Activated CD8-positive, alpha-beta memory T cell treated with anti-CD3 and anti-CD28 coated beads, Interleukin-2, amount 10 ng/mL, durations not matched to agents 7 days and 5 days (primary cell): ENCODE measurements at places on chromosomes 2 and 18. TPM values are rescaled to one million over a fixed set of nuclear protein-coding genes. Genes with fewer than 3 reads are reported as not detected.

GRCh38 chr2:43405829-43406228 lies 179.4 kb upstream of the ZFP36L2 start:
- no peak overlapping the region for H3K4me3 ChIP-seq
- no peaks in the 10 kb centered on the region for H3K36me3 ChIP-seq
- H3K4me1 ChIP-seq, result peaks cover 11% of the 10 kb centered on the region
- H3K27ac ChIP-seq, result no peak overlapping the region
- no peak for DNase-seq

GRCh38 chr2:61938511-61938910 lies 33.0 kb downstream of the COMMD1 start:
- DNase-seq, result no peak
- H3K36me3 ChIP-seq, result peaks cover 2% of the 10 kb centered on the region

DNA sequence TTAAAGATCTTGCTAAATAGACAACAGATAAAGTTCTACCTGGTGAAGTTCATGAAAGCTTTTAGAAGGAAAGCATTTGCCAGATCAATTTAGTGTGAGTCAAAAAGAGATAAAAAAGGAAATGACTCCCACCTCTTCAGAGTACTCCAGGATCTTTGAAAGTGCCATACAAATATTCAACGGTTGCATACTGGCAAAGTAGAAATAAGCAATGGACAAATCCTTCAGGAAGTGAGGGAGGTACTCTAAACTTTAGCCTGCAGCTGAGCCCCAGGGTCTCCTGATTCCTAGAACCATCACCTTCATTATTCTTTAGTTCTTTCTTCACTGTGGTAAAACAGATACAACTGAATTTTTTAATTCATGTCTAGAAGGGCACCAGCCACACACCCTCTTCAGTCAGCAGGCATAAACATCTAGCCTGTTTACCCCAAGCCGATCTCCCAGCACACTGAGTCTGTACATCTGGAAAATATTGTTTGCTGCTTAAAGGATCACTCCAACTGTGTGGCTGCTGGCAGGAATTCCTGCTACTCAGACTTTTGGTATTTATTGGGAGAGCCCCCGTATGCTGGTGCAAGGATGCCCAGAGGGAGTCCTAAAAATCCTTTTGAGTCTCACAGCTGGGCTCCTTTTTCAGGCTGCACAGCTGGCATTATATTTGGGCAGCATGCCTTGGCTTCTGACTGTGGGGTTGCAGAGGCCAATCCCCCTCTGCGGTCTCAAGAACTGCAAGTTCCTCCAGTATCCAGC lies 72.3 kb upstream of the SESTD1 start:
- DNase-seq, result no peak
- no peaks in the 10 kb centered on the region for H3K4me1 ChIP-seq
- H3K4me3 ChIP-seq, result no peak overlapping the region

DNA sequence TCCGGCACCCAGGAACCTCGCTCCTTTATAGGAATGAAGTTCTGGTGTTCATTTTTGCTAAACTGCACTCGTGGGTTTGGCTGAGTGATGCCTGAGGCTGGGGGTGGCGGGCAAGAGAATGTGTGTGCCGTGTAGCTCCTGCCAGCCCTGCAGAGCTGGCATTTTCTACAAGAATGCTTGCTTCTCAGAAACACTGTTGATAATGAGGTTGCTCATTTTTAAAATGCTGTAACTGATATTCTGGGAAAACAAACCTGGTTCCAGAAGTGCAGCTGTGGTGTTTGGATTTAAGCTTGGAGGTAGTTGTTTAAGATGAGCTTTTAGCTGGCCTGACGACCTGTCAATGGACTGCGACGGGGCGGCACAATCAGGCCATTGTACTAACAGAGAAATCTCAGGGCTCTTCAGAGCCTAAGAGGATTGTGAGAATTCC lies 511.9 kb upstream of the TNP1 start:
- H3K27ac ChIP-seq, result no peak overlapping the region
- H3K36me3 ChIP-seq, result no peaks in the 10 kb centered on the region
- no peaks in the 10 kb centered on the region for H3K4me1 ChIP-seq
- no peak for DNase-seq
- H3K27me3 ChIP-seq, result no peaks in the 10 kb centered on the region
- H3K4me3 ChIP-seq, result no peak overlapping the region

GRCh38 chr2:161075701-161076100 lies 84.5 kb upstream of the TANK start:
- no peaks in the 10 kb centered on the region for H3K27me3 ChIP-seq
- no peak overlapping the region for H3K4me3 ChIP-seq
- H3K27ac ChIP-seq, result no peak overlapping the region
- peaks cover 46% of the 10 kb centered on the region for H3K4me1 ChIP-seq

DNA sequence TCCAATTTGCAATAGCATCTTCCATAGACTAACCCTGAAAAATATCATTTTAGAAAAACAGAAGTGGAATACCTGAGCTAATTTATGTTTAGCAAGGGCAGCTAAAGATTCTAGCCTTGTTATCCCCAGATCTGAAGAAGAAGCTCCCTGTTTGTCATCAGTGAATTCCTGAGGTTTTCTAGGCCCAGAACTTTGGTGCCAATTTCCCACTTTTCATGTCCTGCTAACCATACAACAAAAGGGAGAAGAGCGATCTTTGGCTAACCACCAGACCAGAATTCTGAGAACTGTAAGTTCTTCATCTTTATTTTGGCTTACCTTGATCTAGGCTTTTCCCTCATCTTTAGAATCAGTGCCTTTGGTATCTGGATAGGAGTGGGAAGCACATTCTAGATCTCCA lies 51.3 kb upstream of the RASGRP3 start:
- no peak overlapping the region for H3K4me3 ChIP-seq
- H3K36me3 ChIP-seq, result no peaks in the 10 kb centered on the region
- peaks cover 2% of the 10 kb centered on the region for H3K27me3 ChIP-seq
- H3K4me1 ChIP-seq, result peaks cover 3% of the 10 kb centered on the region

- no peaks in the 10 kb centered on the region for H3K27me3 ChIP-seq
- DNase-seq, result no peak
- H3K4me3 ChIP-seq, result no peak overlapping the region
- no peak overlapping the region for H3K27ac ChIP-seq
- H3K36me3 ChIP-seq, result peaks cover 39% of the 10 kb centered on the region
These were observed 9.3 kb downstream of the HADHA start for GRCh38 chr2:26235089-26235488.

- DNase-seq, result no peak
- H3K27me3 ChIP-seq, result no peaks in the 10 kb centered on the region
- H3K27ac ChIP-seq, result peak overlapping the region; percentile 90
These were observed 87.7 kb downstream of the LIMS1 start for GRCh38 chr2:108621687-108622681.

DNA sequence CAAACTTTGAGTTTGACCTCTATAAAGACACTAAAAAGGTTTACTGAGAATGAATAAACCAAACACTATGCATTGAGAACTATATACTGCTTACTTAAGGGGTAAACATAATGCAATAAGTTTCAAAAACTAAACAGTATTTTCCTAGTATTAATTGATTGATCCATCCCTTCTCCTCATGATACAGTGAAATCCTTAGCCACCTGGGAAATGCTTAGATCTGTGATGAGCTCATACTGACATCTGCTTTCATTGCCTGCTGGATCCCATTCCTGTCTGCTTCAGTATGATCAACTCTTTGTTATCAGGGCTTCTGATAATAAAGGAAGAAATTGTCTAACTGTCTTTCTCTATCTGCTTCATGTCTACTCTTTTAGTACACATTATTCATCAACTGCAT lies 74.9 kb upstream of the UBE2E3 start:
- no peak for DNase-seq
- no peak overlapping the region for H3K27ac ChIP-seq
- no peak overlapping the region for H3K4me3 ChIP-seq
- no peaks in the 10 kb centered on the region for H3K36me3 ChIP-seq
- peaks cover 27% of the 10 kb centered on the region for H3K27me3 ChIP-seq
- no peaks in the 10 kb centered on the region for H3K4me1 ChIP-seq

DNA sequence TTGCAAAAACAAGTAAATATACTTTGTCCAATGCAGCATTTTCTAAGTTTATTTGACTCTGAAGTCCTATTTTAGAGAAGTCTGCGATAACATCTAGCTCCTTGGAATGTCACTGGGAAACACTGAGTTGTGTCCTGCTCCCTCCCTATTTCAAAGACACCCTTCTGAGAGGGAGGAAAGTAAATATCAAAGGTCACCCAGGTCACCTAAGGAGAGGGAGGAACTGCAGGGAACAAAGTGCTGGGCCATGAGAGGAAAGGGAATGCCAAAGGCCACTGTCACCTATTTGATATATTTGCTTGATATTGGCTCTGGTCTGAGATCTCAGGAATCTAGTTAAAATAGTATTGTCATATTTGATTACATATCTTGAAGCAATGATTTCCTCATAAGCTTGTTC lies 201.3 kb downstream of the GCA start:
- DNase-seq, result no peak
- no peaks in the 10 kb centered on the region for H3K36me3 ChIP-seq
- H3K4me1 ChIP-seq, result no peaks in the 10 kb centered on the region
- no peak overlapping the region for H3K4me3 ChIP-seq

GRCh38 chr2:165472922-165473321 lies 3.4 kb downstream of the CSRNP3 start:
- H3K27me3 ChIP-seq, result peaks cover 2% of the 10 kb centered on the region
- H3K27ac ChIP-seq, result no peak overlapping the region

- H3K4me1 ChIP-seq, result no peaks in the 10 kb centered on the region
- H3K27ac ChIP-seq, result no peak overlapping the region
- H3K4me3 ChIP-seq, result no peak overlapping the region
- no peaks in the 10 kb centered on the region for H3K36me3 ChIP-seq
- H3K27me3 ChIP-seq, result no peaks in the 10 kb centered on the region
- no peak for DNase-seq
These were observed 150.7 kb downstream of the CDH7 start for GRCh38 chr18:65901522-65901921.

DNA sequence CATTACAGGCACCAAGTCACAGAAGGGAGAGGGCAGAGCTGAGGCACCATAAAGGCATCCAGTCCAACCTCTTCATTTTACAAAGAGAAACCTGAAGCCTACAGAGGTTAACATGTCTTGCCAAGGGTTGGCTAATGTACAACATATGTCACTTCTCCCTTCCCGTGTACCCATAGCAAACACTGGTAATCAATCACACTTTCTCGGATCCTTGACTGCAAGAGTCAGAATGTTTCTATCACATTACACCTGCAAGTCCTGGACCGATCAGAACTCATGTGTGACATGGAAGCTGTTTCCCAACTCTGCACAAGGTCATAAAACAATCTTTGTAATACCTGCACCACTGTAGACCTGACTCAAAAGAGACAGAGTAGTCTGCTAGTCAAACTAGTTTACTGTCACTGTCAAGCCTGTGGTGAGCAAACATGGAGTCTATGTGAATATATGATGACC lies 6.0 kb downstream of the ANKRD44 start:
- H3K4me3 ChIP-seq, result peak overlapping the region; percentile 94
- no peaks in the 10 kb centered on the region for H3K27me3 ChIP-seq
- H3K27ac ChIP-seq, result peak overlapping the region; percentile 93

DNA sequence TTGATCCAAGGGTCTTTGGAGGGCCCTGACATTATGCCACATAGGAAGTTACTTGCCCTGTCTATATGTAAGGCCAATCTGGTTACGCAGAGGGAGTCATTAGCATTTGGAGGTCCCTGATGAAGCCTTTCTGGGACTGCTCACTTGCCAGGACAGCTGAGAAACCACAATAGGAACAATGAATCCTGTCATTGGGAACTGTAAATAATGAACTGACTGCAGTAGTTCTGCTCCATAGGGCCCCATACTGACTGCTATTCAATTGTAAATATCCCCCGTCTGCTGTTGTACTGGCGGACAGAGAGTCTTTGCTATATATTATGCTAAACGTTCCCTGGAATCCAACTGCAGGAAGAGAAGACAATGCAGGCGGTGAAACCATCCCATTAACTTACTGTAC lies 149.4 kb upstream of the DCC start:
- no peaks in the 10 kb centered on the region for H3K4me1 ChIP-seq
- H3K27ac ChIP-seq, result no peak overlapping the region
- no peak for DNase-seq
- no peak overlapping the region for H3K4me3 ChIP-seq
- no peaks in the 10 kb centered on the region for H3K27me3 ChIP-seq

GRCh38 chr2:9473308-9473984 lies 905 bp upstream of the IAH1 start:
- peak overlapping the region; percentile 89 for H3K27ac ChIP-seq
- H3K27me3 ChIP-seq, result no peaks in the 10 kb centered on the region
- peak overlapping the region; percentile 77 for H3K4me3 ChIP-seq
- peaks cover 41% of the 10 kb centered on the region for H3K4me1 ChIP-seq

Gene LCT
- 0.41 TPM for total RNA-seq

Gene NEU2
- total RNA-seq, result not detected

Gene AFF3
- 0.55 TPM for total RNA-seq

Gene NR4A2
- total RNA-seq, result 14.8 TPM

Gene VWA3B
- total RNA-seq, result not detected

Gene PHOSPHO2
- total RNA-seq, result 4.1 TPM

Gene REG1B
- total RNA-seq, result not detected

Gene LRRTM1
- not detected for total RNA-seq
